ENCODE measurements at places on chromosomes 3 and 15.

DNA sequence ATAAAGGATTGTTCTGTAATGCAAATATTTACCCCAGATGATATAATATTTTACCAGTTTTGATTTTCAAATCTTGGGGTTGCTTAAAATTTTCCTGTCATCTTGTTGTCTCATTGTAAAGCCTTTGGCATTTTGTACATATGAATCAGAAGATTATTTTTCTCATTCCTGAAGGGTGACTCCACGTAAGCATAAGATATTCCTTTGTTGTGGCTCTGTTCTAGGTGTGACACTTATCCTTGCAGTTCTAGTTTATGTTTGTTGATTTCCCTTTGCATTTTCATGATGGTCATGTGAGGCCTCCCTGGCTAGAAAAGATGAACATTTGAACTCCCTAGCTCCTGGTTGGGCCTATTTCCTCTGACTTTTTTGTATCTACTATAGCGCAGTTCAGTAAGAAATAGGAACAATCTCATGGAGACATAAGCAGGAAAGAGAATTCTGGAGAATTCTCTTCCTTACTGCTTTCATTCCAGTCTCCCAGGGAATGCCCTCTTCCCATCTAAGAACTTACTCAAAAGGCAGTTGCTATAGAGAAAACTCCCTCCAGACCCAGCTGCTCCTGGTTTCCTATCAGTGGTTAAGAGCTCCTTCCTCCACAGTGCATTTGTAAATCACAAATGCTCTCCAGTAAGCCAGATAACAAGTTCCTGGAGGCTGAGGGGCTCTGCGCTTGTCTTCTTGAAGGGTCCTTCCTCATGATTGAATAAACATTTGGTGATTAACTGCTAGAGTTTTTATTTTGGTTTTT, 124.7 kb downstream of the WNT5A start:
- DNase-seq = no peak

- no peak for DNase-seq
Measured at GRCh38 chr3:197298945-197299854, 788 bp upstream of the DLG1 start.

GRCh38 chr3:36595511-36595910, 168.8 kb downstream of the DCLK3 start:
- DNase-seq = no peak

GRCh38 chr3:8607234-8608040, 37.2 kb downstream of the SSUH2 start:
- no peak for DNase-seq

- no peak for DNase-seq
Measured at GRCh38 chr15:84826369-84826823, 9.2 kb downstream of the ALPK3 start.

GRCh38 chr15:31062310-31062847, 39.1 kb downstream of the TRPM1 start:
- no peak for DNase-seq

- DNase-seq = no peak
Measured at GRCh38 chr3:115989684-115990421, 366.5 kb downstream of the GAP43 start.

GRCh38 chr3:22175947-22176346, 424.9 kb upstream of the ZNF385D start:
- no peak for DNase-seq

DNA sequence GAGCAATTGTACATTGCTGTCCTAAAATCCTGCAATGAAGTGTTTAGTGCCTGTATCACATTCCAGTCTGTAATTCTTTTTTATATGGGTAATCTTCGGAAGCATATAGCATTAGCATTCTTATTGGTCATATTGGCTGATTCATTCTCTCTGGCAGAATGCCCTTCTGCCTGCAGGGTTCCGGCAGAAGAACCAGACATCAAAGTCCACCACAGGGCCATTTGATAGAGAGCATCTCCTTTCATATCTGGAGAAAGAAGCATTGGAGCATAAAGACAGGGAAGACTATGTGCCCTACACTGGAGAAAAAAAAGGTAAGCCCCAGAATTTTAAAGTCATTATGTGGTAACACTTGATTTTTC, 39.6 kb downstream of the TMOD3 start:
- no peak for DNase-seq

DNA sequence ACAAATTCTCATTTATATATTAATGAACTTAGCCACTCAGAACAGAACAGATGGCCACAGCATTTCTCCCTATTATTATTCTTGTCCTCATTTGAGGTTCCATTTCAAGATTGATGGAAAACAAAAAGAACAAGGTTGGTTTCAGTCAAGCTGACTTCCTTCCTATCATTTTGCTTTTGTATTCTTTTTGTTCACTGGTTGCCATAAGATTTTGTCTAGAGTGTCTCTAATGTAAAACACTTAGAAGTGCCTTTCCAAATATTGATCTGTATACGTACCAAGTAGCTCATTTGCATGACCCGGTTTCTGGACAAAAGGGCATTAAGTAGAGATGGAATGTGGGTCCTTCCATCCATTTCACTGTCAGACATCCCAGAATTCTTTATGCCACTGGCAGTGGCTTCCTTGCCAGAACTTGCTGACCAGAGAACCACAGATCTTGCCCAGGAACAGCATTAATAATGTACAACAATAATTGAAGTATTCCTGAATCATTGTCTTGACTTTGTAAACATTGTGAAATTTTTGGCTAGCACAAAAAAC, 63.8 kb downstream of the PEX5L start:
- DNase-seq = no peak

- DNase-seq = no peak
Measured at GRCh38 chr3:109569135-109569846, 231.9 kb upstream of the DPPA4 start.

DNA sequence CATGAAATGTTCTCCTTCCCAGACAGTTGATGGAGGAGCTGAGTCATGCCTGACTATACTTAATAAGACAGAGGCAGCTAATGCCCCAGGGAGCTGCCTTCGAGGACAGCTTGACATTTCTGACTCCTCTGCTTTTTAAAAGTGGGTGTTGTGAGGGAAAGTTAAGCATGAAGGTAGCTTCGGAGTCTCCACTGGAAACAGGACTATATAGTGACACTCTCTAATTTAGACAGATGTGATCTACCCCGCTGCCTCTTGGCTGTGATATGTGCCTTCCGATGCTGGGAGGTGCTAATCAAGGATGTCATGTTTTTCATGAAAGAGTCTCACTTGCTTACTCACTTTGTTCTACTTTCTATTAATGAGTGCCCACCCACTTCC, 72.7 kb downstream of the IL1RAP start:
- DNase-seq = no peak

GRCh38 chr3:74001436-74001835, 376.7 kb upstream of the PDZRN3 start:
- no peak for DNase-seq

DNA sequence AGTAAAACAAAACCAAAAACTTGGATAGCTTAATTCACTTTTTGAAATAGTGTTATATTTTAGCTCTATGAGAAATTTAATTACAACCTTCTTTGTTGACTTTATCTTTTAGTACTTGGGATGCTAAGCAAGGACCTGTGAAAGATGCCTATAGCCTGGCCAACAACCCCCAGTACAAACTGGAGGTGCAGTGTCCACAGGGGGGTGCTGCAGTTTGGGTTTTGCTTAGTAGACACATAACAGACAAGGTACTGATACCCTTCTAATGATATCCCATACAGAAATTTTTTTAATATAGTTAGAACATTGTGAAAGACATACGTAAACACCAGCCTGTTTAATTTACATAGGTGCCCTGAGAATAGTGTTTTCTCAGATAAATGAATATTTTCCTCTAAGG, 35.3 kb downstream of the CAPN7 start:
- peak; percentile 11 for DNase-seq

DNA sequence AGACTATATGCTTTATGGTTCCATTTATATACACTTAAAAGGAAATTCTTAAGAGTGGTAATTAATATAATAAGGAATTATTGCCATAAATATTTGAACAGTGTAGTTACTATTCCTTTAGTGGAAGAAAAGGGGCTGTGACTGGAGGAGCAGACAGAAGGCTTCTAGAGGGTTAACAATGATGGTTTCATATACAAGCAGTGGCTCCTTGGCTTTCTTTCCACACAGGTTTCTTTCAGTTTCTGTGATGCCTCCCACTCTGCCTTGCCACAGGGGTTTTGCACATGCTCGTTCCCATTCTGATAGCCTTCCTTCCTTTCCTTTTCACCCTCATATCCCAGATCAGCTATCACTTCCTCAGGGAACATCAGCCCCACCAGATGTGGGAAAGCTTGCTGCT, 108.8 kb upstream of the LYSMD4 start:
- DNase-seq = no peak

- DNase-seq = no peak
Measured at GRCh38 chr3:23741036-23741706, 64.6 kb upstream of the UBE2E1 start.
